Stimulated activated CD4-positive, alpha-beta T cell treated with anti-CD3 and anti-CD28 coated beads, TNF-alpha, amount 100 ng/mL, for 48 hours (primary cell): ENCODE measurements at places on chromosomes 2 and 18.

DNA sequence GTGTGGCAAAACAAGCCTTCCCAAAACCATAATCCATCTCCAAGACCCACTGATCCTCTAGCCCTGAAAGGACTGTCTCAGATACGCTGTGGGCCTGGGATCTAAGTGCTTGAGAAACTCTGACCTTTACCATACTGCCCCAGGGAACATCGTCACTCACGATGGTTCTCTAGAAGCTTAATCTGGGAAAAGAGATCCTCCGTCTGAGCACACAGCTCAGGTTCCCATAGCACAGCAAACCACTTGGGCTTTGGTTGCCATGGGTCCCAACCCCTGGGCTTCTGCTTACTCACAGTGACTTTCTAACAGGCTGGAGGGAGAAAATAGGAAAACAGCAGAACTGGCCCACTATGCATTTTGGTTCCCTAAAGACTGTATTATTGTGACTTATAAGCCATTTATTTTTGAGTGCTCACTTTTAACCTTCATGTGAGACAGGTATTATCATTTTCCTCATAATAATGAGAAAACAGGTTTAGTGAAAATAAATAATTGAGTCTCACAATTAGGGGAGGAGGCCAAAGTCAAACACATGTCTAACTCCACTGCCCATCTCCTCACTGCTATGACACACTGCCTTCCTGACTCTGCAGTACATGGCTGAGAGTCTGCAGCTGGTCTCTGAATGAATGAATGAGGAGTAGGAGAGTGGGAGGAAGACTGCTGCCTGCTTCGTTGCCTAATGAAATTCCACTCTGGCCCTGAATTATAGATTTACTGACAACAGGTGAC lies 46.7 kb downstream of the REEP1 start:
- no peak for DNase-seq

DNA sequence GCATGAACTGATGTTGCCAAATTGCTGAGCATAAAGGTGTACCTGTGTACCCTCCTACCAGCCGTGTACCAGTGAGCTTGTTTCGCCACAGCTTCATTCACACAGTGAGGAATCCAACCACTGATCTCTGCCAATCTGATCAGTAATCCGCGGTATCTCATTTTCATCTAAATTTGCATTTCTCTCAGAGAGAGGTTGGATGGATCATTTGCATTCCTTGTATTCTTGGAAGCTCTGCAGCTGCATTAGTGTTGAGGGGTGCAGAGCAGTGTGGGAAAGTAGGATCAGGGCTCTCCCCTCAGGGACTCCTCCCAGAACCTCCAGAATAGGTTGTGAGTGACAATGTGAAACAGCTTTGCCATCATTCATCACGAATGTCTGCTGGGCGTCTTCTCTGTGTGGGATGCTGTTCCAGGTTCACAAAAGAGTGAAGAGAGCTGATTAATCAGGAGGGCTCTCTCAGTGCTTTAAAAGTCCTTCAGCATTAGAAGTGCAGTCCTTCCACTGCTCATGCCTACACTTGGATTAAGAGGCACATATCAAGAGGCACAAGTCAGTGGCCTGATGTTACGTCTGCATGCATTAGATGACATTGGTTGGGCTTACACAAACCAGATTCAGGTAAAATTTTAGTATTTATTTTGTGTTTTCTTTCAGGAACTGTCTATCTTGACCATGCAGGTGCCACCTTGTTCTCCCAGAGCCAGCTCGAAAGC lies 7.5 kb downstream of the MOCOS start:
- no peak for DNase-seq

DNA sequence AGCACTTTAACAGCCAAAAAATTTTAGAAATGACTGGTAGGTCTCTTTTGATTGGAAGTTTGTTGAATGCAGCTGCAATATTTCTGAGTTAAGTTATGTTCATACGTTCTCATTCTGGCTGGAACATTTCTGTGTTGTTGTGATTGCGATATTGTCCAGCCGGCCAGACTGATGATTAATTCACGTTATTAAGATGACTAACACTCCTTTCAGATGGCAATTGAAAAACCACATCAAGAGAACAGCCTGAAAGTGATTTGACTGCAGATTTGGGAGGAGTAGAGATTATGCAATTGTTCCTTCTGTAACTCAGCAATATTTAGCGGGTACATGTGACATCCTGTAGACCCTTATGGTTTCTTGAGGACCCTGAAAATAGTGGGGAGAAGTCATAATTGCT lies 133.7 kb downstream of the FBXO15 start:
- DNase-seq = no peak

GRCh38 chr2:126874961-126875360 lies 23.7 kb upstream of the TEX51 start:
- DNase-seq = no peak

DNA sequence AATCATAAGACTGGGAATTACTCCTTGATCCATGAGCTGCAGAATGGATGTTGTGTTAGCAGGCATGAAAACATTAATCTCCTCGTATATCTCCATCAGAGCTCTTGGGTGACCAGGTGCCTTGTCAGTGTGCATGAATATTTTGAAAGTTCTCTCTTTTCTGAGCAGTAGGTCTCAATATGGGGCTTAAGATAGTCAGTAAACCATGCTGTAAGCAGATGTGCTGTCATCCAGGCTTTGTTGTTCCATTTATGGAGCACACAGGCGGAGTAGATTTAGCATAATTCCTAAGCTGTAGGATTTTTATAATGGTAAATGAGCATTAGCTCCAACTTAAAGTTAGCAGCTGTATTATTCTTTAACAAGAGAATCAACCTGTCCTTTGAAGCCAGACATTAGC lies 160.3 kb downstream of the MYO1B start:
- DNase-seq = no peak
